ENCODE measurements at places on chromosomes 6 and 20.

- no peak for DNase-seq
Measured at GRCh38 chr6:165129086-165129485, 180.3 kb downstream of the C6orf118 start.

GRCh38 chr20:4802527-4802926 is 80.8 kb downstream of the PRND start:
- no peak for DNase-seq

DNA sequence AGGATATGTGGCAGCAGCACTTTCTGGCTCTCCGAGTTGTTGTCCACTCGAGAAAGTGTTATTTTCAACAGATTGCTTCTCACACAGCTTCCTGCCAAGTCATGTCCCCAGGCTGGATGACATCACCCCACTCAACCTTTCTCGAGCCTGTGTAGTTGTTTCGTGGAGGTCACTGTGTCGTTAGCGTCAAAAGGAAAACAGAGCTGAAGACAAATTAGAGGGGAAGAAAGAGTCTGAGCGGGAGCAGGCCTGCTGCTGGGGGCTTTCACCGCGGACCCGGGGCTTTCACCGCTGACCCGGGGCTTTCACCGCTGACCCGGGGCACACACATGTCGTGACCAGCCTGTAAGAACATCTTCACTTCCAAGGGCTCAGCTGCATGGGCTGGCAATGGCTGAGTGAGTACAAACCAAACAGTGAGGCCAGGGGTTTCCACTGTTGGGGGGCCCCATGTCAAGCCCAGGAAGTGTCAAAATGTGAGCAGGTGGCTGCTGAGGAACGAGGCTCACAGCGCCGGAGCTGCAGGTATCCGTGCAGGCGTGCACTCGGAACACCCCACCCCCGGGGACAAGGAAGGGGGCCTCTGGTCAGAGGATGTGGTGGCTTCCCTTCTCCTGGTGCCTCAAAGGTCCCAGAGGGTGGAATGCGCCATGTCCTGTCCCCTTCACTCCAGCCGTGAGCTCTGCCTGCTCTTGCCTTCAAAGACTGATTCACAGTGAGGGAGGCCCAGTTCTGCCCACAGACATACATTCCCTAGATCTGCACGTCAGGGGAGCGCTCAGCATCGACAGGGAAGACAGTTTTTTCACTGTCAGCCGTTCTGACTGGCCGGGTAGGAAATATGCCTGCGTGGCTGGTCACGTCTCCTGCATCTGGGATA is 365.9 kb downstream of the TAF4 start:
- no peak for DNase-seq

DNA sequence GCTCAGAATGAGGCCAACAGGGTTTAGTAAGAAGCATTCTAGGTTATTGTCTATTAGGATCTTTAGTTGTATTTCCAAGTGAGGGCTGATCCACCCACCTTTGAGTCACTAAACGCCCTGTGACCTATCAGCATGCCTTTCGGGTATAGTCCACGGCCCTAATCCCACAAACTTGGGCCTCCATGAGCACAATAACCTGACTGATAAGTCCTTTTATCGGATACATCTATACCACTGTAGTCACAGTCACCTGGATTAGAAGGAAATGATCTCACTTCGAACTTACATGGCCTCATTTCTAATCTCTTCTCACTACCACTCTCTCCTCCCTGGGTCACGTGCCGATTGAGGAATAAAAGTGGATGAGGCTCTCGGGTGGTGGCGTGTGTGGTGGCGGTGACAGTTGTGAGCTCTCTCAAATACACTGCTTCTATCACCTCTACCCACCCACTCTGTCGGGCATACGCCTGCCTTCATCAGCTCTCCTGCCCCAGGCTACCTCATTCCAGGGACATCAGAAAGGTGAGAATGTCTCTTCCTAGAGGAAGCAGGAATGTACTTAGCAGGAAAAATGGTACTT is 65.2 kb downstream of the TRAM2 start:
- DNase-seq: no peak

GRCh38 chr20:60058879-60059278 is 100.7 kb downstream of the CDH26 start:
- DNase-seq: no peak

DNA sequence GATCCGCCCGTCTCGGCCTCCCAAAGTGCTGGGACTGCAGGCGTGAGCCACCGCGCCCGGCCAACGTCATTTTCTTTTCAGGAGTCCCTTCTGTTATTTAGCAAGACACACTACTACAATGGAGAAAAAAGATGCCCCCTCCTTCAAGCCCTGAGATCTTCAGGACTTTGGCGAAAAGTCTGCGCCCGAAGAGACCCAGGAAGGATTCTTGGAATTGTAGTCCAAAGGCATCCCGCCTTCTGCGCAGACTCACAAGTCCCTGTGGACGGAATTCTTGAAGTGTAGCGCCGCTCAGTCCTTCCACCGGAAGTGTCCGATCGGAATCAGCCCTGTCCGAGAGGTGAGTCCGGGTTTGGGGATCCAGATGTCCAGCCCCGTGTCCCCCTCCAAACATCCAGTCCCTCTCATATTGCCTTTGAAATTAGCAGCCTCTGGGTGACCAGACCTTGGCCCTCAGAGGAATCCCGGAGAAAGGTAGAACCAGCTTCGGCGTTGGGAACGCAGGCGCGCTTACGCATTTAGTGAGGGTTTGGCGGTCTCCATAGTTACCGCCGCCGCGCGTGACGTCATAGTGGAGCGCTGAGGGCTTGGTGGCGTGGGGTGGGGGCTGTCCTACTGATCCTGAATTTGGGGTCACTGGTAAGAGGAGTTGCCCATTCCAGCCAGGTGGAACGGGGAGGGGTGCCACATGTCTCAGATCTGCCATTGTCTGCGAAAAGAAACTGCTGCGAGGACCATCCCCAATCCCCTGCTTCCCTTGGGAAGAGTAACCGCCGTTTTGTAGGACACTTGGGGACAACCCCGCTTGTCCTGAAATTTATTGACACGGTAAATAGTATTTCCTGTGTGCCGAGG is 490 bp downstream of the ZNF165 start:
- DNase-seq: peak; percentile 92

DNA sequence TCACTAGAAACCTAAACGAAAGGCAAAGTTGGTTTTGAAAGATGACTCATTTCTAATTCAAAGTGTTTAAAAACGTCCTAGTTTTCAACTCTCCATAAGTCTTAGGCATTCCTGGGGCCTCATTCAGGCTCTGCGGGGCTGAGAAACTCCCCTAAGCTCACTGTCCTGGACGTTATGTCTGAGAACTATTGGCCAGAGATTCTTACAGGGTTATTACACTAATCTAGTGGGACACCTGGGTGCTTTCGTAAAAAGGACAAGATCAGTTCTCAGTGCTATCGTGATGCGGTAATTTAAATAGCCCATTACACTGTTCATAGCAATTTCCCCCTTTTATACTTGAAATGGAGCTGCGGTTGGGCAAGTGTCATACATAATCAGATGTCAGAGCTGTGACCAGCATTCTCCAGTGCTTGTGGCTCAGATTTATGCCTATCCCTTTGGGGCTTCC is 280.9 kb downstream of the QKI start:
- DNase-seq: no peak

- no peak for DNase-seq
Measured at GRCh38 chr20:45963059-45964005, 8.7 kb downstream of the ZNF335 start.

GRCh38 chr6:45606831-45607400 is 229.2 kb upstream of the SUPT3H start:
- no peak for DNase-seq

DNA sequence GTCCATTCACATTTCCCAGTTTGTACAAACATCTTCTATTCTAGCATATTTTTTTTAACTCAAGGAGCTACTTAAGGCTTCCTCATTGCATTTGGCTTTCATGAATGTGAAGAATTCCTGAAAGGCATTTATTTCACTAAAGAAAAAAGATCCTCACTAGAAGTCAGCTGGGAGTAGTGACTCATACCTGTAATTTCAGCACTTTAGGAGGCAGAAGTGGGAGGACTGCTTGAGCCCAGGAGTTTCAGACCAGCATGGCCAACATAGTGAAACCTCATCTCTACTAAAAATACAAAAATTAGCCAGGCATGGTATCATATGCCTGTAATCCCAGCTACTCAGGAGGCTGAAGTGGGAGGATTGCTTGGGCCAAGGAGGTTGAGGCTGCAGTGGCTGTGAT is 30.9 kb upstream of the XRN2 start:
- DNase-seq: no peak

- no peak for DNase-seq
Measured at GRCh38 chr6:148635070-148635743, 111.6 kb upstream of the UST start.

- DNase-seq: no peak
Measured at GRCh38 chr6:126312013-126312665, 27.8 kb upstream of the CENPW start.

GRCh38 chr6:151111670-151112069 is 128.1 kb upstream of the AKAP12 start:
- DNase-seq: no peak

GRCh38 chr20:56582542-56582941 is 46.6 kb upstream of the TFAP2C start:
- no peak for DNase-seq

- no peak for DNase-seq
Measured at GRCh38 chr20:3084283-3084985, at the start of gene AVP. TSS of gene AVP (minus strand) at chr20:3084724. CDS start at chr20:3084674, 50 bp downstream.

GRCh38 chr6:157535340-157536222 is 154.6 kb downstream of the ZDHHC14 start:
- no peak for DNase-seq

DNA sequence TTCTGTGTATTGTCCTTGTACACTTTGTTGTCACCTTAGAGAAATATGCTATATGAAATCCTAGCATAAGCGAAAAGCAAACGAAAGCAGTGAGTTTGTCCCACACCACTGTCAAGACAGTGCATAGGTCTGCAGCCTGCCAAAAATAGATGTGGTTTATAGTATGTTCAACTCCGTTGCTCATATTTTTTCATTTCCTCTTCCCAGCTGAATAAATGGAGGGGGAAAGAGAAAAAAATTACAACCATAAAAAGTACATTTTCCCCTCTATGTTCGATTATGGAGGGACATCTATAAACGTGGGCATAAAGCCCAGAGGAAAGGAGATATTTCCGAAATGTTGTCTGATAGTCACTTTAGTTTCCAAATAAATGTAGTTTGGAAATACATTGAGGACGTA is 25.8 kb downstream of the PRL start:
- no peak for DNase-seq

GRCh38 chr6:155382338-155382685 is 68.0 kb upstream of the TFB1M start:
- no peak for DNase-seq

- no peak for DNase-seq
Measured at GRCh38 chr6:71977884-71978283, 91.5 kb downstream of the RIMS1 start.

GRCh38 chr6:140623498-140623897 is 1249.0 kb upstream of the CITED2 start:
- no peak for DNase-seq

DNA sequence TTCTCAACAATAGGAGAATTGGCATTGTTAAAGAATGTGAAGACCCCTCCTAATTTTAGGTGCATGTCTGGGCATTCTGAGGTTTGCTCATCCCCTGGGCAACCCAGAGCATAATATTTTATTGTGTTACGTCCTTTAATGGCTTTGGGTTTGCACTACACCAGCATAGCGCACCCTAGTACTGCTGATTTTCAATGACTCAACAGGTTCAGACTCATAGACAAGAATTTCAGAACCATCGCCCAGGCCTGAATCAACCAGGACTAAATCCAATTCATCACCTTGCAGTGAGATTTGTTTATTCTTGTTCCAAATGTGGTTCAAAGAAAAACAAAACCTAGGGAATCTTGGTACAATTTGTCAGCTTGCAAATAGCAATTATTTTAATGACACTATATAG is 137.8 kb upstream of the PHACTR1 start:
- no peak for DNase-seq

- no peak for DNase-seq
Measured at GRCh38 chr6:146154197-146154596, 125.3 kb downstream of the GRM1 start.

DNA sequence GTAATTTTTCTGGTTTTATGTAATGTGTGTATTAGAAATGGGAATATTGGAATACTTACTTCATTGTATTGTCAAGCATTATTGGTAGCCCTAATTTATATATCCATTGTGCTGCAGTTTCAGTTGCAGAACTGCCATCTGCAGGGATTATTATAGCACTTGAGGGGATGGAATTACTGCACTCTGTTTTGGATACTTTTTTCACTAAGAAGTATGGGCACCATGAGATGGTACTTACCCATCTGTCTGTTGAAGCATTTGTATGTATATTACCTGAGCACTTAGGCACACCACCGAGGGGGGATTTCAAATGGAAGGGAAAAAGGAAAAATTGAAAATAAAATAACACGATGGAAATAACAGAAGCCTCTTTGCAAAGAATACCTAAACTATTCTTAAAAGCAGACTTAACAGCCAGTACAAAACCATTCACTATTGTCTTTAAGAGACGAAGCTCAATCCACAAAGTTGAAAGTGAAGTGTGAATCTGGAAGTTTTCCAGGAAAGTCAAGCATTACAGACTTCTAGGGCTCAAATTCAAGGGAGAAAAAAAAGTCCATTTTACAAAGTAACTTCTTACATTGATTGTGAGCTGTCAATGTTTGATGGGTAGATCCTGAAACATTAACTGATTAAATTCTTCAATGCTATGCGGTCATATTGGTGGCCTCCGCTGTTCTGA is 318.7 kb downstream of the SOX4 start:
- no peak for DNase-seq

DNA sequence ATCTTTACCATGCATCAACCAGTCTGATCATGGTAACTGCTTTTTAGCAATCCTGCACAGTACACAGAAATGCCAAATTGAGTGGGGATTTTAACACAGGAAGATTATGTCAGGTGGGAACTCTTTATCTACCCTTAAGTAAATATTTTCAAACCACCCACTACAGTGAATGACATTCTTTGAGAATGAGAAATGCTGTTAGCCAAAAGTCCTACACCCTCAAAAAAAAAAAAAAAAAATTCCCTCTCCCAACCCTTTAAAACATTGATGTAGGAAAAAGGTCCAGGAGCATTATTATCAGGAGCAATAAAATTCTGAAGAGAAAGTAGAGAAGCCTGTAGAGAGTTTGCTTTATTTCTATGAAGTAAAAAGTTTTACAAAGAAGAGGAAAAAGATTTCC is 307.2 kb upstream of the THEMIS start:
- DNase-seq: no peak

DNA sequence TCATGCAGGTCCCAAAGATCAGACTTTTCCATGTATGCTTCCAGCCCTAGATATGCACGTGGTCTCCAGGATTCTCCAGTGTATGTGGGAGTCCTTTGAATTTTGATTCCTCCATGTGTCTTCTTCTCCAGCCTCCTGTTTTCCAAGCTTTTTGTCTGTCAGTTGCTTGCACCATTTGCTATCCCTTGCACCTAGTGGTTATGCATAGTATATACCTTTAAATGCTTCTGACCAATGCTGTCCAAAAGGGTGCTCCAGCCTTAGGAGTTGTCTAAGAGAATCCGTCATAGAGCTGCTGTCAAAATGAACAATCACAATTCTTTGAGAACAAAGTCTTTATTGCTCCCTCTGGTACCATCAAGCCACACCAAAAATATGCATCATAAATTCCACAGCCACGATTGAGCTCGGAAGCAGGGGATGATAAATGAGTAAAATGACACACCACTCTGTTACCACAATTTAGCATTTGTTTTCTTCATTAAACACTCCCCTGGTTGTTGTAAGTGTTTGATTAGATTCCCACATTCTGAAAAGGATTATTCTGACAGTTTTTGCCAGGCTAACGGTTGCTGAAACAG is 706.2 kb upstream of the GJE1 start:
- no peak for DNase-seq

Measured in stimulated activated CD4-positive, alpha-beta T cell treated with anti-CD3 and anti-CD28 coated beads, Interleukin-4, amount 100 ng/mL, for 24 hours (primary cell).